Activated naive CD4-positive, alpha-beta T cell treated with anti-CD3 and anti-CD28 coated beads for 36 hours (primary cell): ENCODE measurements at places on chromosomes 1 and 21. TPM values are rescaled to one million over a fixed set of nuclear protein-coding genes. Genes with fewer than 3 reads are reported as not detected.

MRPL37 gene
- total RNA-seq, result 203 TPM

CYP4Z1 gene
- total RNA-seq, result not detected

CYB561D1 gene
- total RNA-seq, result 6.6 TPM

CPLANE2 gene
- 4.0 TPM for total RNA-seq

NFASC gene
- 0.10 TPM for total RNA-seq

OR2L3 gene
- total RNA-seq, result not detected

HSD11B1 gene
- total RNA-seq, result 8.0 TPM

TBX19 gene
- total RNA-seq, result 1.5 TPM

TAF12 gene
- 22.5 TPM for total RNA-seq

SPRR2E gene
- total RNA-seq, result not detected

CELA2B gene
- total RNA-seq, result not detected

JAM2 gene
- total RNA-seq, result 0.07 TPM

RPE65 gene
- not detected for total RNA-seq

MYBPH gene
- not detected for total RNA-seq

RGS13 gene
- not detected for total RNA-seq

FAM72A gene
- total RNA-seq, result 56.0 TPM

CRB1 gene
- total RNA-seq, result not detected

HRNR gene
- not detected for total RNA-seq

SYPL2 gene
- total RNA-seq, result not detected

APCS gene
- total RNA-seq, result not detected

KLF17 gene
- not detected for total RNA-seq

TACSTD2 gene
- not detected for total RNA-seq

KCNE2 gene
- total RNA-seq, result not detected

FAM43B gene
- total RNA-seq, result not detected

CELA3A gene
- not detected for total RNA-seq

TMEM269 gene
- 0.24 TPM for total RNA-seq

FAM72C gene
- total RNA-seq, result 43.4 TPM

TRIM63 gene
- 0.40 TPM for total RNA-seq

FAM167B gene
- total RNA-seq, result 0.42 TPM

DPH5 gene
- 66.3 TPM for total RNA-seq

TNFRSF25 gene
- total RNA-seq, result 82.4 TPM

WNT3A gene
- not detected for total RNA-seq

CYP4X1 gene
- not detected for total RNA-seq

DISP1 gene
- total RNA-seq, result 0.93 TPM

SPATA46 gene
- total RNA-seq, result not detected

RBP7 gene
- not detected for total RNA-seq

NPR1 gene
- 0.05 TPM for total RNA-seq

DHDDS gene
- 26.2 TPM for total RNA-seq

DCDC2B gene
- total RNA-seq, result not detected

ANGPTL3 gene
- total RNA-seq, result not detected

TMIGD3 gene
- not detected for total RNA-seq
